ENCODE measurements at places on chromosomes 2 and 18.

DNA sequence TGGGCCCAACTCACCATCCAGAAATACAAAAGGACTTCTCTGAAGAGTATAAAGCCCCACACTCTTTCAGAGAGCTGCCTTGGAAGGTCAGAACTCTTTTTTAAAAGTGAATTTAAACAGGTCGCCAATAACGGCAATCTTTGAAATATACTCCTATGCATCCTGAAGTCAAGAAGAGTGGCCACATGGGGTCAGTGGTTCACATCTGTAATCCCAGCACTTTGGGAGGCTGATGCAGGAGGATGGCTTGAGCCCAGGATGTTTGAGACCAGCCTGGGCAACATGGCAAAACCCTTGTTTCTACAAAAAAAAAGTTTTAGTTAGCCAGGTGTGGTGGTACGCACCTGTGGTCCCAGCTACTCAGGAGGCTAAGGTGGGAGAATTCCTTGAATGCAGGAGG is 68.1 kb upstream of the FZD7 start:
- DNase-seq, result no peak

DNA sequence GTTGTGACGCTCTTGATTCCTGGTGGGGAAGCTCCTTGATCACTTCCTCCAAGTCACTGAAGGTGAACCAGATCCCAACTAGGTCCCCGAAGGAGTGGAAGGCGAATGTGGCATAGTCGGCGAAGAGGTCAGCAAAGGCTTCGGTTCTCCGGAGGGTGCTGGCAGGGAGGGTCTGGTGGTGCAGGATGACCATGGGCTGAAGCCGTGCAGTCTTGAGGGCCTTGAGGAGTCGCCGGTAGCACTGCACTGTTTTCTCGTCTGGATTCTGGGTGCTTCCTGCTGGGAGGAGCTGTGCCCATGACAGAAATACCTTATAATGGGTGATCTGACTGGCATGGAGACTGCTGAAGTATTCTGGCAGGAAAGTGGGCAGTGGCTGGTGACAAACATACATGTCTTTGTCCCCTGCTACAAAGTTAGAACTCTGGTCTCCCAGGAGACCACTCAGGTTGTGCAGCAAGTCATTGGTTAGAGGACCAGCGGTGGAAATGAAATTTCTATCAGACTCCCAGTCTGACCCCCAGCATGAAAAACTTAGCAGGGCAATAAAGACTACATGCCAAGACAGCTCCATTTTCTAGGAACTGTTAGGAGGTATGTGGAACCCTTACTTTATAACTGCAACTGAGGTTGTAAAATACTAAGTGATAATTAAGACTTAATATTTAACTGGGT is at the start of gene LCT:
LCT (minus strand) TSS at position 589 of the 675 bp plus-strand sequence; CDS start at position 574, 15 bp downstream.
- DNase-seq, result no peak

DNA sequence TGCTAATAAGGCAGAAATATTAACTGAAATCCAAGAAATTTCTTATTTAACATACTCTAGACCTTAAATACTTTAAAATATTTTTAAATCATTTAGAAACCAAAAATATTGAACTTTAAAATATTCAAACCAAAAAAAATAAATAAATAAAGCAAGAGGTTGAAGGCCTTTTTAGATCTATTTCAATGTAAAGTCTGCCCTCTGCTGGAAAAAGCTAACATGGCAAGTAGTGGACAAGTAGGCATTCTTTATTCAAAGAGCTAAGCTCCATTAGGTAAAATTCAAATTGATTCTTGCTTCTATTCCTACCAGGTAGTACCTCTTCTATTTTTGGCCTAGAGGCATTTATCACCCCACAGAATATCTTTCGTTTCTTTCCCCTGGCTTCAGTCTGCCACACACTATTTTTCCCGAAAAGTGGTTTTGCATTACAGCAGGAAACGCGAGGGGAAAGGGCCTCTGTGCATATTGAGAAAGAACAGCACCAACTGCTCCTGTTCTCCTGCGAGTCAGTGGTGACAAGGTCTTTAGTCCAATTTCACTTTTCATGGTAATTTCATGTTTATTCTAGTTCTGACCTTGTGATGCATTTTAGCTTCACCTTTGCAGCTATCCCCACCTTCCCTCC is 20.4 kb downstream of the IFIH1 start:
- DNase-seq, result peak; percentile 57

GRCh38 chr2:240932724-240933047 is 26.6 kb downstream of the CROCC2 start:
- no peak for DNase-seq

DNA sequence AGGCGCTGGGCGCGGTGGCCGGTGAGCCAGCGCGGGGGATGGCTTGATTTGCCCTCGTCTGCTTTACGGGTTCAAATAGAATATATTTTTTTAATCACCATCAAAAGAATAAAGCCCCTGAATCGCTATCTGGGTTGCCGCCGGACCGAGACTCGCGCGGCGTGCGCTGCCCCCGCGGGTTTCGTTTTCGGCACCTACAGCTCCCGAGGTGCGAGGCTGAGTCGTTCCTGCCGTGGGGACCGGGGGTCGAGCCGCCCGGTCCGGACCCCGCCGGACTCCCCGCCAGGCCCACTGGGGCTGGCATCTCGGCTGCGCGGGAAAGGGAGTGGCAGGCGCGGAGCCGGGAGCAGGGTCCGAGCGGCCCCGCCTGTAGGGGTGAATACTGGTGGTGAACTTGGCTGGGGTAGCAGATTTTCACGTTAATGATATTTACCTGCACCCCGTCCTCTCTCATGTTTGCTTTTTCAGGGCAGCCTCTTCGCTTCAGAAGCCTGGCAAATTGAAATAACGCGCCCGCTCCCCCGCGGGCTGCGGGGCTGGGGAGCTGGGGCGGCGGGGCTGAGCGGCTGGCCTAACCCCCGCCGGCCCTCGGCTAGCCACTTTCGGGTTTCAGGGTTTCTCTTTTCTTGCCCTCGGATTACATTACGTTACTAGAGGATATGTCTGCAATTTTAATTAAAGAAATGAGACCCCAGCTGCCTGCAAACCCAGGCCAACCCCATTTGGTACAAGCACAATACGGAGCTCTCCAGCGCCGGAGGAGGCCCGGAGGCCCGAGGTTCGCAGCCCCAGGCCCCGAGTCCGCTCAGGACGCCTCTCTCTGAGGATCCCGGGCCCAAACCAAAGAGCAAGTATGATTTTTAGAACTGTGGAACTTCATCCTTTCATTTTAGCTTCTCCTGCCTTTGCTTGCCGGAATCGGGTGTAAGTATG is 1.7 kb upstream of the CELF4 start:
- DNase-seq, result no peak

DNA sequence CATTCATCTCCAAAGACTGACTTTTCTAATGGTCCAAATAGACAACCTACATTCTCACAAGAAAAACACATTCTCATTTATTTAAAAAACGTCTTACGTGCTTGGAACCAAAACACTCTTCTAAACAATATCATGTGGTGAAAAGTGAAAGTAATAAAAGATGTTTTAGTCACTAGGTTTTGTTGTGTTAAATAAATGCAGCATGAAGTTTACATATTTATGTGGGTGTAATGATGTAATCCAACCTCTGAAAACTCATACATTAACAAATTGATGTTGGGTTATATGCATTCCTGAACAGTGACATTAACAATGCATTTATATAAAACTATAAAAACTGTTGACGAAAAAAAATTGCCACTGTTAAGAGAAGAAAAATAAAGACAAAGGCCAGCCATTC is 55.1 kb upstream of the ACVR2A start:
- DNase-seq, result peak; percentile 9

- DNase-seq, result peak; percentile 58
These were observed 81.9 kb upstream of the ZNF397 start for GRCh38 chr18:35158728-35159450.

GRCh38 chr2:39631718-39632117 is 34.0 kb upstream of the TMEM178A start:
- peak; percentile 24 for DNase-seq

DNA sequence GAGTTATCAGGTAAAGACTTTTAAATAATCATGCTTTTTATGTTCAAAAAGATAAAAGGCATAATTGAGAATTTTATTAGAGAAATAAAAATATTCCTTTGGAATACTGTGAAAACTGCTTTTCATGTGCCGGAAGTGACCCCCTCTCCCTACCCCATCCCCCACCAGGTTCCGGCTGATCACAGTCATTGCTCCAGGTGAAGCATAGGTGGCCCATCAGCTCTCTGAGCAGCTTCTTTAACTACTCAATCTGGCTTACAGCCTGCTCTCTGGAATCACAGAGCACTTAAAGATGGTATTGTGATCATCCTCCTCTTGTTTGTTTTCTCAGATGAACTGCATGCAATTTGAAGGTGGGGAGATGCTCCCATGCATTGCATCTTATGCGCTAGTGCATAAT is 257.7 kb downstream of the EN1 start:
- DNase-seq, result no peak

GRCh38 chr18:45560870-45561269 is 54.4 kb upstream of the SLC14A2 start:
- no peak for DNase-seq

DNA sequence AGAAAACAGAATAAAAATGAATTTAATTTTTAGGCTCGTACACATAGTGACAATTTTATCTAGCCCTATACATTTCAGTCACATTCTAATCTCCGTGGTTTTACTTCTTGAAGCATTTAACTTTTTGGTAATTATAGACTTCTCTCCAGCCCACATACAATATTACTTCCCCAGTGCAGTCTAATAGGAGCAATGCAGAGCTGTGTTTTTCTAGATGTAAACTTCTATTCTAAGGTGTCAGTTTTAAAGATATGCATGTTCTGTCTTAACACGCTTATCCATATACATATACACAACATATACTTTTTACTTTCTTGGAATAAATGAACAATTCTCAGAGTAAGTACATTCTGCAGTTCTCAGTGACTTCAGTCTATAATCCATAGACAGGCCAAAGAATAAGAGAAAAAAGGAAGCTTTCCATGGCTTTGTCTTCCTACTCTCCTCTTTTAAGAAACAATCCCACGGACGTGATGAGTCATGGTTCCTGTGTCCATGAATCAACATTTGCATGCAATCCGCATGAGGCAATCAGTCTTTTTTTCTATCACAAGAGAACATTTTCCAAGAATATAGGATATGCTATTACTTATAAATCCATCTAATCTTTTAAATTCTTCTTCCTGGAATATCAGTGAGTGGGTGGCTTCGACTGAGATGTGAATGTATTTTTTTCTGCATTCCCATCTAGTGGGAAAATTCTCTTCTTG is 42.8 kb downstream of the CCDC102B start:
- peak; percentile 96 for DNase-seq

GRCh38 chr2:159793326-159793725 is 4.7 kb downstream of the CD302 start:
- peak; percentile 40 for DNase-seq

DNA sequence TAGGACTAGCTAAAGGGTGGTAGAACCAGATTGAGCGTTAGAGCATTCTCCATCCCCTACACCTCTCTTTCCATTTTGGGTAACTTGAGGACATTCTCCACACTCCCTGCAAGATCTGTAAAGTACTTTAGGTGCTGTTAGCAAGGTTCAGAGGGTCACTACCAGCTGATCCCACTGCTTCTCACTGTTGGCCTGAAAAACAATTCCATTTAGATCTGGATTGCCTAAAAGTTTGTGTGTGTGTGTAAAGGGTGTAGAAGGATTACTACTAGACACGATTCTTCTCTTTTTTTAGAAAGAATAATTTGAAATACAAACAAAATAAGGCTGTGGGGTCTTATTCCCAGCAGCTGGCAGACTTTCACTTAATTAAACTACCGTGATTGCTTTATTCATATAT is 95.1 kb upstream of the TMEM178A start:
- no peak for DNase-seq

DNA sequence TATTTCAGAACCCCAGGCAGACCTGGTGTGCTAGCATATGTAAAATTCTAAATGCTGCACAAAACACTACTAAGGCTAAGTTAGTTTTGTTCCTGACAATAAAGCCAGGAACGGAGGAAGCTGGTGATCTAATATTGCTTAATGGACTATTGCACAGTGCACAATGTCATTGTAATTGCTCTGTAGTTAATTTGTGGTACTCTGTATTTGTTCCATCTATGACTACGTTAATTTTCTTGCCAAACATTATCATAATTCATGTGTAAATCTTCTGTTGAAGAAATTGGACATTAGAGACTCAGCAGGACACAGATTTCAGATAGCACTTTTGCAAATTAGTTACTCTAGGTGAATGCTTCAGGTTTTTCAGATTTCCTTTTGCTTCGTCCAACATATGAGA is 232.3 kb downstream of the RIT2 start:
- DNase-seq, result no peak

- DNase-seq, result no peak
These were observed 97.3 kb upstream of the FZD5 start for GRCh38 chr2:207867056-207867455.

DNA sequence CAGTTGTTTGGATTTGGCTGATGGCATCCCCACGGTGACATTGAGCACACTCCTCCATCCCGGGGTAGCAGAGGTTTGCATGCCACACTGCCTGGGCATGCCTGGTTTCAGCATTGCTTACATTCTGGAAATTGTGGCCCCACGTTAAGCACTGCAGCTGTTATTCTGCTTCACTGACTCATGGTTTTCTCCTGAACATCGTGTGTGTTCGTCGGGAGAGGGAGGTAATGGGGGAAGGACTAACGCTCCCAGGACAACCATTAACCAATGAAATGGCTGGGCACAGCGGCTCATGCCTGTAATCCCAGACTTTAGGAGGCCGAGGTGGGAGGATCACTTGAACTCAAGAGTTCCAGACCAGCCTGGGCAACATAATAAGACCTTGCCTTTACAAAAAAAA is 28.2 kb upstream of the YWHAQ start:
- DNase-seq, result no peak

- no peak for DNase-seq
These were observed 50.6 kb downstream of the MDH1 start for GRCh38 chr2:63639344-63639743.

- DNase-seq, result no peak
These were observed 37.6 kb upstream of the SLC40A1 start for GRCh38 chr2:189618197-189618596.

DNA sequence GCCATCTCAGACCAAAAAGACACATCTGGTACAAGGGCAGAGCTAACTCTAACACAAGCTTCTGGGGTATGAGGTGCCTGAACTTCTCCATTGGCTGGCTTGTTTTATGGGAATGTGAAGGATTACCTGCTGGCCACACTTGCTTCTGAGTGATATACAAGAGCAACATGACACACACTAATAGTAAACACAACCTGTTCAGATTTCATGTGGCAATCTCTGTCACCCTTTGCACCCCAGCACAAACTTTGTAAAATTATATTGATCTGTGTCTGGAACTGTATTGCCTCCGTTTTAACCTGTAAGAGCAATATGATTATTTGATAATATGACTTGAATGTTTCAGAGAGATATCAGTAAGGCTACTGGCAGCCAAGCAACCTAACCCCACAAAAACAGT is 276.7 kb downstream of the CCDC85A start:
- DNase-seq, result no peak
